ENCODE measurements at places on chromosomes 2 and 18.

- DNase-seq = peak; percentile 87
Measured at GRCh38 chr2:24015562-24016375, 5.9 kb downstream of the MFSD2B start.

- DNase-seq = peak; percentile 76
Measured at GRCh38 chr18:48942554-48943261, 8.1 kb downstream of the SMAD7 start.

DNA sequence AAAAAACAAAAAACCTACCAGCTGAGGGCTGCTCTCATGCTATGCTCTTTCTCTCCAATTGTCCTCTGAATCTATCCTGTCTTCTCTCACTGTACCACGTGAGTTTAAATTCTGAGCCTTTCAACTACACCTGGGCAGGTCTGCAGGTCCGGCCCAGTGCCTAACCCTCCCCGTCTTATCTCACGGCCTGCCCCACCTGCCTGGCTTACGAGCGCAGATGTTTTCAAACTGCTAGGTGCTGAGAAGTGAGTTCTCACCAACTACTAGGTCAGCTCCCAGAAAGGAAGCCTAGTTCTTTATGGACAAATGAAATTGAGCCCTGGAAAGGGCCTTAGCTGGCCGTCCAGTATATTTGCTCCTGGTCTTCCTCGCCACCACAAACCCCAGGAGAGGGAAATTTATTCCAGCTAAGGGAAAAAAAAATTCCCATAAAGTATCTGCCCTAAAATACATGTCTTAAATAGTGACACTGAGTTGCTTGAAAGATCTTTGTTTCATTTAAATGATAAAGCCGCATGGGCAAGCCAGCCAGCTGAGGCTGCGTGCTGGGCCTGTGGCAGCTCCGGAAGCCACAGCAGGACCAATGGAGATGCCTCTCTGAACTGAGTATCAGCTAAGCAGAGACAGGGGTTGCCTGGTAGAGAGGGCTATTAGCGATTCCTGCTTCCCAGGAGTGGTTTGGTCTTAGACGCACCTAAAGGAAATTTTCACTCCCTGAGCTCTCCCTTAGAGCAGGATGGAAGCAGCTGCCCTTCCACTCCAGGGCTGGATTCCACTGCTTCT is 92.5 kb upstream of the NCK2 start:
- DNase-seq = no peak

DNA sequence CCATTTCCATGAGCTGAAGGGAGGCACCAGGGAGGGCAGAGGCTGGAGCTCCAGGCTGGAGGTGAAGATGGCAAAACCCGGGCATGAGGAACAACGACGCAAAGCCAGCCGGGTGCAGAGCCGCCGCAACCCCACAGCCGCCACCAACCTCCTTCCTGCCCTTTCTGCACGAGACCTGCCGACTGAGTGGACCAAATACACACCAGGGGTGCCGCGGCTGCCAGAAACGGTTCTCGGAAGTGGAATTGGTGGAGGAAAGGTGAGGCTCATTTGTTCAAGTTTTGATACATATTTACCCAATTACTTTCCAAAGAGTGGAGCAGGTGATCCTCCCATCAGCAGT is 8.4 kb upstream of the CIDEA start:
- DNase-seq = no peak

DNA sequence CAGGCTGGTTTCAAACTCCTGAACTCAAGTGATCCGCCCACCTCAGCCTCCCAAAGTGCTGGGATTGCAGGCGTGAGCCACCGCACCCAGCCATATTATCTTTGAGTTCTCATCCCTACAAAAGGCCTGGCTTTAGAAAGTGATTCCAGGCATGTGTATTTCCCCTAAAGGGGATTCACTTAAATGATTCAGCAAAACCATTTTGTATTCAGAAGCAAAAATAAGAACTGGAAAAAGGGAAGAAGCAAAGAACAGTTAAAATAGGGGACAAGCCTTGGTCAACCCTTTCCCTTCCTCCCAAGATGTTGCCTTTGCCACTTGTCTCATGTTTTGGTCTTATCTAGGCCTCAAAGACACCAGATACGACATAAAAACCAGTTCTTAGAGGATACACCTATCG is 10.5 kb downstream of the TM4SF20 start:
- DNase-seq = no peak

DNA sequence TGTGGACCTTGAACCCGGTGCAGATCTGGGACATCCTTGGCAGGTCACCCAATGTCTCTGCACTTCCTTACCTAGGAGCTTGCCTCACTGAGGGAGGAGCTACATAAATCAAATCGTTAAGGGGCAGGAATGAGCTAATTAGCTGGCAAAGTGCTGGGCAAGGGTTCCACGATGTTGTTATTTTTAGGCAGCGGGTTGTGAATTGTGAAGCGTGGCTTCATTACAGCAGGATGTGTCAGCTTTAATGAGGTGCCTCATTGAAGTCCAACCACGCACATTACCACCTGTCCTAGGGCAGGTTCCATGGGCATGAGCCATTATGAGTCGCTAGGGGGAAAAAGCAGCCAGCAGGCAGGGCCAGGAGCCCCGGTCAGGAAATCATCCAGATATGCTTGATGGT is 127.0 kb upstream of the AGAP1 start:
- no peak for DNase-seq

GRCh38 chr18:59633961-59634485 is 63.2 kb downstream of the CCBE1 start:
- DNase-seq = no peak

DNA sequence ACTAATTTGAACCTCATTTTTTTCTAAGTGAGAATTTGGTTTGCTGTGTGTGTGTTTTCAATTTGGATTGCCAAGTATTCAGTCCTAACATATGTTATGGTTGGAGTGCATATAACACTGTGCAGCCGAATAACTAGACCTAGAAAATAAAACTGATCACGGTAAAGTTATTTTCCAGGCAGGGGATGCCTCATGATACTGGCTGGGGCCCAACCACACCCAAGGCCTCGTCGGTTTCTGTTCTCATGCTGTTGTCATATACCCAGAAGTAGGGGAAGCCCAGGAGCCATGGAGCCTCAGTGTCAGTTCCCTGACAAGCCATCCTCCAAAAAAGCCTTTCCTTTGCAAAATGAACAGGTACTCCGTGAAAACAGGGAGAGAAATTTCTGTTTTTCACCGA is 160.2 kb downstream of the GBX2 start:
- no peak for DNase-seq

- DNase-seq = no peak
Measured at GRCh38 chr2:100919316-100919715, 82.8 kb upstream of the RPL31 start.

- no peak for DNase-seq
Measured at GRCh38 chr18:77076111-77076510, 56.5 kb downstream of the MBP start.

DNA sequence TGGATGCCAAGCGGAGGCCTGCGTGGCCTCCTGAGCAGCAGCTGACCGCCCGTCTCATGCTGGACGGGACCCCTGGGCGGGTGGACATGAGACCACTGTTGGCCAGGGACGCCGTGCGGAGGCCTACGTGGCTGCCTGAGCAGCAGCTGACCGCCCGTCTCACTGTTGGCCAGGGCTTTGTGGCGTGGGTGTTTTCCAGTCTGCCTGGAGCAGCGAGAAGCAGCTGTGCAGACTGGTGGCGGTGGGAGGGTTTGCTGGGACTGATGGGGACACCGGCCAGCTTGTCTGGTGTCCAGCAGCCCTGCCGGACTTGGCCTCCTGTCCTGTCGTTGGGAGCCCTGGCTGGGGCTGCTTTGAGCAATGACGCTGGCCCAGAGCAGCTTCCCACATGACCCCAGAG is 5.8 kb upstream of the D2HGDH start:
- DNase-seq = no peak

GRCh38 chr2:47070920-47071824 is 83.9 kb downstream of the STPG4 start:
- peak; percentile 83 for DNase-seq

GRCh38 chr2:55500025-55500424 is 19.5 kb upstream of the CFAP36 start:
- DNase-seq = peak; percentile 51

DNA sequence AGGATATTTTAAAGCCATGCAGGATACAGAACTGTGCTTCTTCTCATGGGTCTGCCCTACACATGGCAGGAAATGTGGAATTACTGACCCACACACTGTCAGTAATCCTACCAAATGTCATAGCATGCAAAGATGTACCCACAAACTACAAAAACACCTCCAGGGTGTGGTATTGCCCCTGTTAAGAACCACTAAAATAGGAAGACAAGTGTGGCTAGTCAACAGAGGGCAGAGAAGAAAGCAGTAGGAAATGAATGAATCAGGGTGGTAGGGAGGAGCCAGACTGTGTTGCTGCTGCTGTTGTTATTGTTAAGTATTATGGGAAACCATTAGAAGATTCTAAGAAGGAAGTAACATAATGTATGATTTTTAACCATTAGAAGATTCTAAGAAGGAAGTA is 556.7 kb upstream of the ACVR2A start:
- no peak for DNase-seq

DNA sequence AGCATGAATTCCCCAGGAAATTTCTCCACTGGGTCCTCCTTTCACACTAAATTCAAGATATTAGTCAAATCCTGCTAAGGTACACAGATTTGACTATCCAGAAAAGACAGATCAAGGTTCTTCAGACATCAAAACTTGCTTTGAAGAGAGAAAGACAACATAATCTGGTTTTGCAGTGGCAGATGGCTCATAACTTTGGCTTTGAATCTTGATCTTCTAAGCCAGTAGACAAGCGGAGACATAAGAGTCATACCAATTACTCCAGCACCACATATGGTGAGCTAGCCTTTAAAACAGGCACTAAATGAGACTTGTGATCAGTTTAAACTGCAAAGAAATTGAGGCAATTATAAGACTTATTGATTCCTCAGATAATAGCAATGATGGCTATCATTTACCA is 29.3 kb downstream of the PDE11A start:
- DNase-seq = no peak

DNA sequence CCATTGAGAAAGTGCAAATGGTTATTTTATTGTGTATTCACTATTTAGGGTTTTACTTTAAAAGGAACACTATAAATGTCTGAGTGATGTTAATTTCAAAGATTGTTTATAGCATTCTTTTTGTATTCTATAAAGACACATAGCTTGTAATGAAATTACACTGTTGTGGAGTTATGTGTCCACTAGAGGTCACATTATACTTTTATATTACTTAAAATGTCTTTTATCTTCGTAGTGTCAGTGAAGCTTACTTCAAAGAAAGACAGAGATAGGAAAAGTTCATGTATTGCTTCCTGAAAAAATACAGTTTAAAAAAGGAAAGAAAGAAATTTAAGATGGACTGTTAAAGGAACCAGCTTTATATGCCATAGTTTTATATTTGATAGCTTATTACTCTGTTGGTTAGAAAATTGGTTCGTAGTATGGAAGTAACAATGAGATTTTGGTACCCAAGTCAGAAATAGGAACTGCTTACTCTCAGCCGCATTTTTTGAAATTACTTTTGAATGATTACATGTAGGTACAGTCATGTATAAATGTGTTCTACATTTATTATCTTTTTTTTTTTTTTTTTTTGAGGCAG is 20.5 kb downstream of the APLF start:
- peak; percentile 22 for DNase-seq

DNA sequence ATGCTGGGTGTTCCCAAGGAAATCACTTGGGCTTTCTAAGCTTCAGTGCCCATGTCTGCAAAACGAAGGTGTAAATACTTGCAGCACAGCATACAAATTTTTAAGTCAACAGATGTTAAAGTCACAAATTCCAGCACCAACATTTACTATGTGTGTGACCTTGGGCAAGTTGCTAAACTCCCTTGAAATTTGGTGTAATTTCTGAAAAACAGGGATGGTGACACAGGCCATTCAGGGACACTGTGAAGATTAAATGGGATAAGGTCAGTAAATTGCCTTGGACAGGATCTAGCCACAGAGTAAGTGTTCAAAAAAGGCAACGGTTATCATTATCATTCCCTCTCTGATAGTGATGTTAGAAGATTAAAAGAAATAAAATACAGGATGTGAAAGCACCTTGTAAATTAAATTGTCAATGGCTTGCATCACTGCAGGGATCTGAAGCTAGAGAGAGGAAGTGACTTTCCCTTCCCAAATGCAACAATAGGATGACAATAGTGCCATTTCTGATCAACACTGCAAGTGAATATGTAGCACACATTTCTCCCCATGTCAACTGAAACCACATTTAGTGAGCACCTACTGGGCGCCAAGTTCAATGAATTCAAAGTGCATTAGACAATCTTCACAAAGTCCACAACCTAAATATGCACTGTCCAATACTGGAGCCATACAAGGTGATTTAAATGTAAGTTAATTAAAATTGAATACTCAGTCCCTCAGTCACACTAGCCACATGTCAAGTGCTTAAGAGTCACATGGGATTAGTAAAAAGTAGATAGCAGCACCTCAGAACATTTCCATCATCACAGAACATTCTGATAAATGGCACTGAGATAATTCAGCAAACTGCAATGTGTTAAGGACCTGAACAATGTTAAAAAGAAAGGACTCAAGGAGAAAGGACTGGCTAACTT is 81.2 kb downstream of the STK39 start:
- no peak for DNase-seq

DNA sequence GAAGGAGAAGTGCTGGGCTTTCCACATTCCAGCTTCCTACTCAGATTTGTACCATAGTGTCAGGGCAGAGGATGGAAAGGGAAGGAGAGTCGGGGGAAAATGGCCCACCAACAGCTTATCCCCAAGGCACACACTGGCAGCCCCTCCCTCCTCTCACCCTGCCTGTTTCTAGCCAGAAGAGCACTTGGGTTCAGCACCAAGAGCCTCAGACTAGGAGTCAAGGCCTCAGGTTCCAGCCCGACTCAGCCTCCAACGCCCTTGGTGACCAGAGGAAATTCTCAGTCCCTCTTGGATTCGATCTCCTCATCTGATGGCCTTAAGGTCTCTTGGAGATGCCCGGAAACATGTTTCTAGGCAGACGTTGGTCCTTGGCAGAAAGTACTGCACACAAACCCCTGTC is 53.9 kb downstream of the TNS1 start:
- DNase-seq = no peak

DNA sequence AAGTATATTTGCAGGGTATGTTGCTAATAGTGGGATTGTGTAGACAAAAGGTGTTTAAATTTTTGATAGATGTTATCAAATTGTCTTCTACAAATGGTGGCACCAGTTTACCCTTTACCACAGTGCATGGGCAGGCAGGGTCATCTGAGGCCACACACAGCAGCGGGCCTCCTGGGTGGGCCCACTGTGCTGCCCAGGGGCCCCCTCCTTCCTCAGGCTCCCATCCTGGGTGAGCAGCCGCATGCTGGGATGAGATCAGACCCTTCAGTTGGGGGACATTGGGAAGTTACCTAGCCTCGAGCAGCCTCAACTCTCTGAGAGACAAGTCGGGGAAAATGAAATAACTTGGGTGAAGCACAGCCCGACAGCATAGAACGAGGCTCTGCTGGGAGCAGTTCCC is 9.7 kb downstream of the MYO7B start:
- DNase-seq = no peak

- no peak for DNase-seq
Measured at GRCh38 chr2:23673830-23674679, 252.9 kb downstream of the ATAD2B start.

- no peak for DNase-seq
Measured at GRCh38 chr2:36137612-36138011, 218.0 kb upstream of the CRIM1 start.

- DNase-seq = no peak
Measured at GRCh38 chr2:8572712-8573233, 109.1 kb upstream of the ID2 start.

- no peak for DNase-seq
Measured at GRCh38 chr18:76875390-76876325, 53.3 kb downstream of the ZNF236 start.

- DNase-seq = no peak
Measured at GRCh38 chr18:80163183-80163582, 54.1 kb downstream of the ADNP2 start.

GRCh38 chr2:183522489-183523266 is 398.4 kb downstream of the NUP35 start:
- DNase-seq = no peak
